Mammary microvascular endothelial cell (primary cell): ENCODE measurements at places on chromosomes 2 and 18. TPM values are rescaled to one million over a fixed set of nuclear protein-coding genes. Genes with fewer than 3 reads are reported as not detected.

SEMA4C gene
- total RNA-seq = 2.4 and 6.0 TPM in 2 replicates

CENPA gene
- total RNA-seq = 11.5 and 17.0 TPM in 2 replicates

LYG2 gene
- not detected in 2 replicates for total RNA-seq

HSPD1 gene
- total RNA-seq = 195 and 227 TPM in 2 replicates

MC4R gene
- total RNA-seq = not detected in 2 replicates

UGT1A1 gene
- total RNA-seq = not detected in 2 replicates

LPIN2 gene
- 20.7 and 23.9 TPM in 2 replicates for total RNA-seq

WNT6 gene
- not detected in 2 replicates for total RNA-seq

PSMA8 gene
- not detected in 2 replicates for total RNA-seq

ZNF516 gene
- total RNA-seq = 5.8 and 6.3 TPM in 2 replicates

TANC1 gene
- 60.2 and 69.5 TPM in 2 replicates for total RNA-seq

FECH gene
- 34.0 and 47.1 TPM in 2 replicates for total RNA-seq

IL37 gene
- not detected in 2 replicates for total RNA-seq

EML6 gene
- total RNA-seq = 0.13 and 0.89 TPM in 2 replicates

SKA1 gene
- 20.9 and 30.3 TPM in 2 replicates for total RNA-seq

NCKAP1 gene
- 112 and 119 TPM in 2 replicates for total RNA-seq

ONECUT2 gene
- under 0.01 TPM in 1 of 2 replicates, not detected in the other for total RNA-seq

SCN1A gene
- total RNA-seq = not detected in 2 replicates

RPRM gene
- total RNA-seq = not detected in 2 replicates

FHOD3 gene
- total RNA-seq = 0.05 TPM in 1 of 2 replicates, not detected in the other

DPP4 gene
- 20.2 and 20.3 TPM in 2 replicates for total RNA-seq

SNTG2 gene
- not detected in 2 replicates for total RNA-seq

ST8SIA5 gene
- total RNA-seq = 0.05 TPM in 1 of 2 replicates, not detected in the other

MTA3 gene
- total RNA-seq = 13.0 and 14.9 TPM in 2 replicates

NFE2L2 gene
- 43.5 and 48.0 TPM in 2 replicates for total RNA-seq

HOXD3 gene
- 4.6 and 4.9 TPM in 2 replicates for total RNA-seq

AQP12B gene
- total RNA-seq = not detected in 2 replicates

SCYGR3 gene
- not detected in 2 replicates for total RNA-seq

GKN1 gene
- total RNA-seq = not detected in 2 replicates

TCF23 gene
- not detected in 2 replicates for total RNA-seq

ZNF385B gene
- not detected in 2 replicates for total RNA-seq

DCDC2C gene
- 0.60 TPM in 1 of 2 replicates, not detected in the other for total RNA-seq

EHD3 gene
- total RNA-seq = 4.4 and 5.4 TPM in 2 replicates

TSPYL6 gene
- not detected in 2 replicates for total RNA-seq

EVA1A gene
- 59.5 and 78.1 TPM in 2 replicates for total RNA-seq

TOGARAM2 gene
- total RNA-seq = not detected in 2 replicates

DNAH7 gene
- 0.49 TPM in 1 of 2 replicates, not detected in the other for total RNA-seq

LMAN2L gene
- 16.8 and 19.4 TPM in 2 replicates for total RNA-seq

CABYR gene
- total RNA-seq = 5.1 and 6.4 TPM in 2 replicates

SPC25 gene
- 18.6 and 18.8 TPM in 2 replicates for total RNA-seq
